ENCODE measurements at places on chromosomes 6 and 20.

GRCh38 chr6:154432533-154433476 is 76.2 kb upstream of the IPCEF1 start:
- DNase-seq = no peak

DNA sequence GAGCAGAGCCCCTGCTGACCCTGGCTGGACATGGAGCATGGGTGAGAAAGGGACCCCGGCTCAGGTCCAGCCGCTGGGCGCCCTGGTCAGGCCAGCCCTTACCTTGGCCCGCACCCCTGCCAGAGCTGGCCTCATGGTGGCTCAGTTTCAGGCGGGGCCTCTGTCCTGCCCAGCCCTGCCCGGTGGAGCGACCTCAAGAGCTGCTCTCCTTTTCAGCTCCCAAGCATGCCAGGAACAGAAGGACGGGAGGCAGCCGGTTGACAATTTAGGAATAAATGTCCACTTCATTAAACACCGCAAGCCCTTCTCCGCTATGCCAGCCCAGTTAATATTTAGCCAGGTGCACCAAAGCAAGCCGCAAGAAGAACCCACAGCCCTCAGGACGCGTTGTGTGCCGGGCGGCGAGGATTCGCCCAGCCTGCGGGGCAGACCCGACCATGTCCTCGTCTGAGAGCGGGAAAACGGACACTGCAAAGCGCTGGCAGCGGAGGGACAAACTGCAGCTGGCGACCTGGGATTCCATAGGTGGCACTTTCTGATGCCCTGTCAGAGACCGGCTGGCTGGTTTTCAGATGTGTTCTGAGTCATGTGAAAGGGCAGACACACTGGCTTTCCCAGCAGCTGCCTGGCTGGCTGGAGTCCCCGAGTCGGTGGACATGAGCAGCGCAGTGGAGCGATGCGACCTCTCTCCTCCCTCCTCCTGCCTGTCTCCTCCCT is 221.9 kb downstream of the TTLL2 start:
- DNase-seq = no peak

DNA sequence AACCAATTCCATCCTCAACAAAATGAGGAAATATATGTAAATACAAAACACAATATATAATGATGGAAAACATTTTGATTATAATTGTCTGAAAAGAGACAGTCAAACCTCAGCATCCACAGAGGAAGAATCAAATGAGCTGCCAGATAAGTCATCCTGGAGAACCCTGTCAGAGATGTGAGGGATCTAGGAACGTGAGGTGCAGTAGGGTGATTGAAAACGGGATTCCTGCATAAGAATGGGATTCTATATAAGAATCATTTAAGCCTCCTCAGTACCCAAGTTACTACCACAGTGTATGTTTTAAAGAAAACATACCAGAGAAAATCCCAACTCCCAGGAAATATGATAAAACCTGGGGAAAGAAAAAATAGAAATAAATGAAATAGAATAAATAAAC is 690.5 kb downstream of the FRK start:
- no peak for DNase-seq

- no peak for DNase-seq
Measured at GRCh38 chr6:50213146-50213545, 163.4 kb upstream of the DEFB112 start.

- no peak for DNase-seq
Measured at GRCh38 chr20:20203784-20204183, 151.5 kb downstream of the CFAP61 start.

GRCh38 chr6:9875605-9876353 is 539.1 kb downstream of the TFAP2A start:
- no peak for DNase-seq

DNA sequence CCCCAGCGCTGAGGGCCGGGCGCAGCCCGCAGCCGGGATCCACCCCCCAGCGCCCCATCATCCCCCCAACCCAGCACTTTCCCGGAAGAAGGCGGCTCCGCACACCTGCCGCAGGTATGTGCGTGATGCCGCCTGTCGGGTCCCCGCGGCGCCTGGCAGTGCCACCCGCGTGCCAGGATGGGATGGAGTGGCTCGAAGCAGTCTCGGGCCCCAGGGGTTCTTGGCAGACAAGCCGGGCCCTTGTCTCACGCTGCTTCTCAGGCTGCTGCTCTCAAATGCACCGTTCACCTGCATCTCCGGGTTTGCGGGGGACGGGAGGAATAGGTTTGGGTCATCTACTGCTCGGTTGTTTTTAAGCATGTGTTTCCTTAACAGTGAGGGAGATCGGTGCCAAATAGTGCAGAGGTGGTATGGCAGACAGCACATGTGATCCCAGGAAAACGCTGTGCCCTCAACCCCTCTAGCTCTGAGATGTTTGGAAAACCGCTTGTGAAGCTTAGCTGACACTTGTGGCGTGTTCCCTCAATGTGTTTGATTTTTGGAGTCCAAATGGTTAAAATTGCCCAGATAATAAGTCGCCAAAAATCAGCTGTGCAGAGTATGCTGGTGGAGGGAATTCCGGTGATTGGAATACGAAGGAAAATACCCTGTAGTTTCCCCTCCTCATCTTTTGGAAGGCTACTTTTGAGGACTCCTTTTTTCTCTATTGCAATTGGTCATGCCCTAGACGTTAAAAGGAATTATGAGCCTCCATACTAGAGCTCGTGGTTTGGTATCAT is 926 bp downstream of the MYLIP start:
- DNase-seq = no peak

DNA sequence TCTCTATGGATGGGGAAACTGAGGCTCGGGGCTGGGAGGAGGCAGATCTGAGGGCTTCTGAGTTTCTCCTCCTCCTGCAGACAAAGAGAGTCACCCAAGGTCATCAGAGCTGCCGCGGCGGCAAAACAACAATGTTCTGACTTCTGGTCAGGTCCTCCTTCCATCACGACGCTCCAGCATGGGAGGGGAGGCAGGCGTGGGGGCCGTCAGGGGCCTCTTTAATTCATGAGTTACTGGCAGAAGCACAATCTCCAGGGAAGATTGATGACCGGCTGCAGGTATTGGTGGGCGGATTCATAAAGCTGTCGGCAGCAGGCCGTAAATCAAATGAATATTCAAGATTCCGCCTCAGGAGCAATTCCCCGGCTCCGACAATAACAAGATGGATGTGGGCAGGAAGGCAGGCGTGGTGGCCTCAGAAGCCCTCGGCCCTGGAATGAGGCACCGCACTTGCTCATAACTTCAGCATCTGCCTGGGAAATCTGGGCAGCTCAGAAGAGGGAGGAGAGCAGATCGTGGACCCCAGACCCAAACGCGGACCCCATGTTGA is 19.1 kb downstream of the PCK1 start:
- no peak for DNase-seq

DNA sequence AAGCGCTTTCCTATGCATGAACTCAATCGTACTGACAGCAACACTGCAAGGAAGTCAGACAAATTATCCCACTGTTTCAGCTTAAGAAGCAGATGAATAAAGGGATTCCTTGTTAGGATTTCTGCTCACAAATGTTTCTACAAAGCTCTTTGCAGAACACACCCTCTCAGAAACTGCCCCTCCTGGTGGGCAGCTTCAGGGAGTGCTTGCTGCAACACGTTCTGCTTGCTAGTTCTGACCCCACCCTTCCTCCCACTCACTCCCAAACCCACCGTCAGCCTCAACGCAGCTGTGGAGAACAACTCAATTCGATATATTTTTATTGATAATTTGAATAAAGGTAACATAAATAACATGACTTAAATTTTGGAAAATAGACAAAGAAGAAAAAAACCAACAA is 250.8 kb upstream of the PRDM1 start:
- DNase-seq = no peak

DNA sequence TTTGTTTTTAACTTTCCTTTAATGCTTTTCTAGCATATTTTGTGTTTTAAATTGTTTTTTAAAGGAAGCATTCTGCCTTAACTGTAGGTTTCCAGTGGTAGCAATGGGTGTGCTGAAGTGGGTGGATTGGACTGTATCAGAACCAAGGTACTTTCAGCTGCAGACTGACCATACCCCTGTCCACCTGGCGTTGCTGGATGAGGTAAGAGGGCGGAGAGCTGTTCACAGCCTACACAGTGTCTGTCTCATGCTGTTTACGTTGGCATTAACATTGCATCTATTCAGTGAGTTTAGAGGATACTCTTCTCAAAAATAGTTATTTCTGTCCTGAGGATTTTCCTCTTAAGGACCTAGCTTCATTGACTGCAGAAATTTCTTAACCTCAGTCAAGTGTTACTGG is 11.9 kb downstream of the NELFCD start:
- DNase-seq = no peak

- DNase-seq = no peak
Measured at GRCh38 chr20:37699202-37699601, 5.4 kb downstream of the CTNNBL1 start.

GRCh38 chr6:47130086-47130485 is 88.0 kb upstream of the ADGRF1 start:
- no peak for DNase-seq

GRCh38 chr6:156909212-156910010 is 132.2 kb downstream of the ARID1B start:
- no peak for DNase-seq

GRCh38 chr6:22658934-22659333 is 89.6 kb downstream of the HDGFL1 start:
- DNase-seq = no peak

DNA sequence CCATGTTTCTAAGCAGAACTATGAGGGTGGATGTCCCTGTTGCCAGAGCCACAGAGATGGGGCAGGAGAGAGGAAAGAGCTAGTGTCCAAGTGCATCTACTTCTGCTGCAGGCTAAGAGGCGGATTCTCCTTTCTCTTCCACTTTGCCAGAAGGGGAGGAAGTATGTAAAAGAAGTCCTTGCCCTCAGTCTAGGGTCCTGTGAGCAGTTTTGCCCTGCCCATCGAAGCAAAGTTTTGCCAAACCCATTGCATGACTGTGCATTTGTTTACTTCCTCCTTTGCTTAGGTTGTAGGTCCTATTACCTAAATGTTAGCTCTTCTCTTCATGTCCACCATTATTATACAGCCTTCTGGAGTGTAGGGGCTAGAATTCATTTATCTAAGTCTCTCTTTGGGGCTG is 106.2 kb upstream of the ARMC2 start:
- no peak for DNase-seq

- DNase-seq = no peak
Measured at GRCh38 chr20:24157213-24157612, 168.6 kb upstream of the GGTLC1 start.

GRCh38 chr6:25652007-25652515 is at the start of gene SCGN:
Gene SCGN, plus strand, starts transcription at chr6:25652215. Its CDS starts 189 bp downstream, at chr6:25652404.
- no peak for DNase-seq

DNA sequence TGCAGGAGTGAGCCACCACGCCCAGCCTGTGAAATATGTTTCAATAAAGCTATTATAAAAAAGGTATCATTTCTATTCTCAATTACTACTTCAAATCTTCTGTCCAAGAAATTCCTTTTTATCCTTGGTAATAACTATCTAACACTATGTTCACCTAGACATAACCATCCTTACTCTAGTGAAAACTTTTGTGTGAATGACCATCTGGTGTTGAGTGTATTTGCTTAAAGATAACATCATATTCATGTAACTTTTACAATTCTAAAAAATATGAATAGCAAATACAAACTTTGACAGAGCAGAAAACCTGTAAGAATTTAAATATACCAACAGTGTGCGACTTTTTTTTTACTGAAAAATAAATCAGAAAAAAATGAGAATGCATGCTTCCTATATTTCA is 96.9 kb downstream of the MAP3K5 start:
- no peak for DNase-seq

- DNase-seq = no peak
Measured at GRCh38 chr6:12271997-12272396, 18.2 kb upstream of the EDN1 start.

DNA sequence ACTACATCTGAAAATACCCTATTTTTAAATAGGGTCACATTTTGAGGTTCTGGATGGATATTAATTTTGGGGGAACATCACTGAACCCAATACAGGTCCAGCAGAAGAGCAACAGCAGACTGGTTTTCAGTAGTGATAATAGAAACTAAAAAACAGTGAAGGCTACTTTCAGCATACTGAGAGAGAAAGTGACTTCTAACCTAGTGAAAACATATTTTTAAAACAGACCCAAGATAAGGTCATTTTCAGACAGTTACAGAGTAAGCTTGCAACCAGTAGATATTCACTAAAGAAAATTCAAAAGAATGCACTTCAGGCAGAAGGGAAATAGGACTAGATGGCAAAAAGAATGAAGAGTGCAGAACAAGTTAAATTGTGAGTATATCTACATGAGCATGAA is 42.0 kb upstream of the TMEM244 start:
- DNase-seq = no peak

DNA sequence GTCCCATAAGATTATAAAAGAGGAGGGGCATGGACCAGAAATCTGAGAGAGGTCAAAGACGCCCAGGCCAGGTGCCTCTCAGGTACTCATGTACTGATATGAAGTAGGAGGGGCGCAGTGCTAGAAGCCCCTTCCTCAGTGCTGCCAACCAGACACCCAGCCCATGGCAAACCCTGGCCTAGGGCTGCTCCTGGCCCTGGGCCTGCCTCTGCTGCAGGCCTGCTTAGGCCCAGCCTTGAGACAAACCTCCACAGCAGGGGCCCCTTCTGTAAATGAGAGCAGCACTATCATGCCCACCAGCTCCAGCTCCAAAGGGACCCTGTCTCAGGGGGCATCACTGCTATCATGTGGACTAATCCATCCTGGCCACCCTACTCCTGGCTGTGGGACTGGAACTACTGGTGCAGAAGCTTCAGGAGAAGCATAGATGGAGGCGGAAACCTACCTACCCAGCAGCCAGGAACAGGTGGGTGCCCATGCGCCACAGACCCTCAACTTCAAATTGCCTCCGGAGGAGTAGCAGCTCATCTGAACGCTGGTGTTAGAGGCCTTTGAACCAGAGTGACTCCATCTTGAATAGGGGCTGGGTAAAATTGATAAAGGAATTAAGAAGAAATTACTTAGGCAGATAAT is 72.4 kb upstream of the LGSN start:
- no peak for DNase-seq

DNA sequence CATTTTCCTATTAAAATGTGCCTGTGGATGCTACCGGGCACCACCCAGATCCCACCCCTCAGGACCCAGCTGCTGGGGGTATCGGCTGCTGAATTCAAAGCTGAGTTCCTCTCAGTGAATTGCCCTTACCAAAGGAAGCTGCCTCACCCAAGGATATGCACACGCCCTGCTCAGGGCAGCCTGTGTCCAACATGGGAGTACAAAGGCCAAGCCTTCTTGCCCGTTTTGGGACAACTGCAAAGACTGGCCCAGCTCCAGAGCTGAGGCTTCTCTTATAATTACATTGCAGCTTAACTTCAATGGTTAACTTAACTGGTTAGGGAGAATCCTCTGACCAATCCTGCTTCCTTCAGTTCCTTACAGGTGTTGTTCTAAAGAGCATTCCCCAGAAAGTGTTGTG is 19.8 kb upstream of the FANCE start:
- no peak for DNase-seq

DNA sequence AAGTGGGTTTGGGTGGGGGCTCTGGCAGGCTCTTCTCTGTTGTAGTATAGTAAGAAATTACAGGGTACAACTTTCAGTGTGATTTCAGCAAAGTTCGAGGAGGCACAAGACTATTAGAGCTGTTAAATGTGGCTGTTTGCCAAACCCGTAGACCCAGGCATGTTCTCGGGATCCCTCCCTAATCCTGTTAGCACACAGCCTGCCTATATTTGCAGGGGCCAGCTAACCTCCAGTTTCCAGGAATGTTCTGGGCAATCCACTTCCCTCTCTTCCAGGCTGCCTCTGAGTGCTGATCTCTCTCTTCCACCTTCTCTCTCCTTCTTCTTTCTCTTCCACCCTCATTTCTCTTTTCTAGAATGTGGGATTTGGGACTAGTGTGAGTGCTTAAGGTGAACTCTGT is 34.8 kb upstream of the ZFP64 start:
- DNase-seq = no peak

- DNase-seq = no peak
Measured at GRCh38 chr6:21856844-21857243, 263.3 kb downstream of the SOX4 start.
